Caki2 (cell line): ENCODE measurements at places on chromosomes 16 and 17.
A peak's percentile ranks its signal among the peaks of the same experiment; 100 is the strongest.

GRCh38 chr17:19408346-19408710 lies 2.7 kb upstream of the RNF112 start:
- no peak for DNase-seq

GRCh38 chr17:47120521-47121095 lies 68.5 kb downstream of the CDC27 start:
- no peak for DNase-seq

GRCh38 chr17:59634632-59635541 lies 15.2 kb downstream of the CLTC start:
- no peak for DNase-seq

GRCh38 chr17:17890773-17891759 lies 54.3 kb upstream of the SREBF1 start:
- DNase-seq, result peak; percentile 37

DNA sequence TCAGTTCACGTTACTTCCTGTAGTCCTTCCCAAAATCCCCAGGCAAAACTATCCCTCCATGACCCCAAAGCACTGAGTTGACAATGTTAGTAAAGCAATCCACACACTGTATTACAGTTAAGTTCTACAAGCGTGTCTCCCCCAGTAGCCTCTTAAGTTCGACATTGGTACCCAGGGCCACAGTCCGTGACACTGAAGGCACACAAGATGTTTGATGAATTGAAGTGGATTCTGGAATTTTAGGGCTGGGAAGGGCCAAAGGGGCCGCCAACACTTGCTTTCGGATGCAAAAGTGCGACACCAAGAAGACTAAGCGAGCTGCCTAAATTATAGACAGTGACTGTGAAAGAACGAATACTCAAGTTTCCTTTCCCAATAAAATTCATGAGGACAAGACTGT lies 1.5 kb downstream of the VPS35 start:
- no peak for DNase-seq

- DNase-seq, result no peak
These were observed 8.4 kb downstream of the TSPOAP1 start for GRCh38 chr17:58320163-58320558.

- no peak for DNase-seq
These were observed 16.8 kb upstream of the PLLP start for GRCh38 chr16:57301126-57301817.

DNA sequence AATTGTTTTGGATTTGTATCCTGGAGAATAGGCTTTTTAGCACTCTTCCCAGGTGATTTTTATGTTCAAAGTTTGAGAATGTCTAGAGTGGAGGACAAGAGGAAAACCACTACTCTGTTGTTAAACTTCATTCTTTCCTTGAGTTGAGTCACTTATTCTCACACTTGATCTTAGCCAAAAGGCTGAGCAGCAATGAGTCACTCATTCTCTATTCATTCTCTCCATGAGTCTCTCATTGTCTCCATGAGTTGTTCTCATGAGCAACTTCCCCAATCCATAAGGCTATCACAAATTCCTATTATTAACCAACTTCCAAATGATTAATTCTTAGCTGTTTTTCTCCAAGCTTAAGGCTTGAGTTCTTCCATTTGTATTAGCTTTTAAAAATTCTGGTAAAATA lies 1393.3 kb downstream of the CDH8 start:
- DNase-seq, result no peak

DNA sequence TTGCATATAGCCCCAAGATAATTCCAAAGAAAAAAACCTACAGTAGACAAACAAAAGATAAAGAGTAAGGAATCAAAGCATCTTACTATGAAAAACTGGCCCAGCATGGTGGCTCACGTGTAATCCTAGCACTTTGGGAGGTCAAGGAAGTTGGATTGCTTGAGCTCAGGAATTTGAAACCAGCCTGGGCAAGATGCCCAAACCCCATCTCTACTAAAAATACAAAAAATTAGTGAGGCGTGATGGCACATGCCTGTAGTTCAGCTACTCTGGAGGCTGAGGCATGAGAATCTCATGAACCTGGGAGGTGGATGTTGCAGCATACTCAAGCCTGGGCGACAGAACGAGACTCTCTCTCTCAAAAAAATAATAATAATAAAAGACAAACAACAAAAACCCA lies 764.7 kb upstream of the KIF2B start:
- DNase-seq, result peak; percentile 81

DNA sequence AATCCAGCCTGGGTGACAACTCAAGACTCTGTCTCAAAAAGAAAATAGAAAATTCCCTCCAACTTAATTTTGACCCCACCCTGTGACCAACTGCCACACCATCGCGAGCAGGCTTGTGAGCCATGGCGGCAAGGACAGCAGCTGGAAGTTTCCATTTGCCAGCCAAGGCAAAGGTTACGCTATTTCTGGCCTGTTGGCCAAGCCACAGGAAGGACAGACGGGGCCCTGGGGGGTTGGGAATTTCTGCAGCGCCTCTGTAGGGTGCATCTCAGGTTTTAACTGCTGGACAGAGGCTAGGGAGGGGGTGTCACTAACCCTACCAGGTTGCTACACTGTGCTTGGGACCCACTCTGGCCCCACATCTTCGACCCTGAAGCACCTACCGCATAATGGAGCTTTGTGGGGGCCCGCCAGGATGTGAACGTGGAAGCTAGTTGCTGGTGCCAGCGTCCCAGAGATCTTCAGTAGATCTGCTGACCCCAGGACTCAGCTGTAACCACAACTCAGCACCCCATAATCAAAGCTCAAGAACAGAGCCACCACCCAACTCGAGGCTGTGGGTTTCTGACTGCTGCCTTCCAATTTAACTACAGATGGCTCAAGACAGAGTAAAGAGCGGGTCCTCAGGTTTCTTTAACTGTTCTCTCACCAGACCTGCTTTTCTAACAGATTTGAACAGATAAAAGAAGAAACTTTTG lies 10.9 kb downstream of the KIFC3 start:
- no peak for DNase-seq

- no peak for DNase-seq
These were observed 1107.3 kb upstream of the EEF2KMT start for GRCh38 chr16:6204945-6205344.

- DNase-seq, result no peak
These were observed 13.1 kb downstream of the FMNL1 start for GRCh38 chr17:45234641-45235415.

GRCh38 chr17:15498107-15498506 lies 30.7 kb upstream of the CDRT4 start:
- DNase-seq, result no peak

- no peak for DNase-seq
These were observed 443.2 kb downstream of the XYLT1 start for GRCh38 chr16:17027488-17028129.

DNA sequence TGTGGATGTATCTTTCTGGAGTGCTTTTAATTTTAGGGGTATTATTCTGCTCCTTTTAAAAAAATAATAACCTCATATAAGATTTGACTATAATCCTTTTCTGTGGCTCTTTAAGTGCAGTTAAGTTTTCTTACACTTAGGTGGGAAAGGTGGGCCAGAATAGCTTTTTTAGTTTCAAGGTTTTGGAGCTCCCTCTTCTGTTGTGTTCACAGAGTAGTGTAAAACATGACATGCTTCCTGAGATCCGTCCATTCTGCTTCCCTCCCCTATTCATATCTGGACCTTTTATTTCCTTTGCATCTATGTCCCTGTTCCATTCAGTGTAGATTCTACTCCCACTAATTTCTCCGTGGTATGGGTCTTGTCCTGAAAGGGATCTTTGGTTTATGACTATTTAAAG lies 12.8 kb downstream of the LRRC36 start:
- peak; percentile 18 for DNase-seq

- DNase-seq, result no peak
These were observed 12.9 kb downstream of the IL21R start for GRCh38 chr16:27414788-27415431.

- peak; percentile 25 for DNase-seq
These were observed 38.3 kb upstream of the SMPD3 start for GRCh38 chr16:68486502-68487202.

GRCh38 chr17:69404399-69404798 lies 10.1 kb upstream of the MAP2K6 start:
- DNase-seq, result no peak

- no peak for DNase-seq
These were observed 119.6 kb downstream of the ZFHX3 start for GRCh38 chr16:72928090-72928981.

- DNase-seq, result no peak
These were observed 33.4 kb downstream of the SOX8 start for GRCh38 chr16:1014771-1015495.

- no peak for DNase-seq
These were observed 9.5 kb downstream of the LRRC36 start for GRCh38 chr16:67336116-67336515.

DNA sequence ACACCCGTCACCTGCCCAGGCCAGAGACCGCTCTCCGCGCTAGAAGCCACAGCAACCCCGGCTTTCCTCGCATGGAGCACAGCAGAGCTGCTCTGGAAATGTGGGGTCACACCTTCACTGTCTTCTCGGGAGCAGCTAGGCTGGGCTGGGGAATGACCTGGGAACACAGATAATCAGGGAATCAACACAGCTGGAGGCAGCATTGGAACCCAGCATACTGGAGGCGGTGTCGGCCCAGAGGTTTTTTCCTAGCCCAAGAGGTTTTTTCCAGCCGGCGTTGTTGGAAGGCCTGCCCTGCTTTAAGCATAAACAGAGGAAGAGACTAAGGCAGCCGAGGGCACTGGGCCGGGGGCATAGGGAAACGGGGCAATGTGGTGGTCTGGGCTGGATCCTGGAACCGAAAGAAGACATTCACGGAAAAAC lies 791 bp upstream of the PLD6 start:
- DNase-seq, result no peak

DNA sequence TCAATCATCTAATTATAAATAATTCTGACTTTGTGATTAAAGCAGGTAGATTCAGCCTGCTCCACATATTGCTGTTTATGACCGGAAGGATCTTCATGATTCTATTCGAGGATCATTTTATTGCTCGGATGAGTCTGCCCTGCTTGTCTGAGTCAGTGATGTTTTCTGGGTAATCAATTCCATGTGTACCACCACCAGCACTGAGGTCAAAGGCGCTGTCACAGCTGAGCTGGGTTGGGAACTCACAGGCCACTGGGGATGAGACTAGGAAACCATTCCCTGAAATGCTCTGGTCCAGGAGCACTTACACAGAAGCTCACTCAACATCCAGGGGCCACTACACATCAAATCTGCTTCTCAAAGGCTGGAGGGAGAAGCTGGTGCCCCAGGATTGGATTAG lies 30.4 kb upstream of the ERN1 start:
- no peak for DNase-seq

GRCh38 chr16:27729516-27730304 lies 179.8 kb downstream of the KATNIP start:
- no peak for DNase-seq

GRCh38 chr16:10741844-10742243 lies 1.8 kb upstream of the NUBP1 start:
- no peak for DNase-seq

DNA sequence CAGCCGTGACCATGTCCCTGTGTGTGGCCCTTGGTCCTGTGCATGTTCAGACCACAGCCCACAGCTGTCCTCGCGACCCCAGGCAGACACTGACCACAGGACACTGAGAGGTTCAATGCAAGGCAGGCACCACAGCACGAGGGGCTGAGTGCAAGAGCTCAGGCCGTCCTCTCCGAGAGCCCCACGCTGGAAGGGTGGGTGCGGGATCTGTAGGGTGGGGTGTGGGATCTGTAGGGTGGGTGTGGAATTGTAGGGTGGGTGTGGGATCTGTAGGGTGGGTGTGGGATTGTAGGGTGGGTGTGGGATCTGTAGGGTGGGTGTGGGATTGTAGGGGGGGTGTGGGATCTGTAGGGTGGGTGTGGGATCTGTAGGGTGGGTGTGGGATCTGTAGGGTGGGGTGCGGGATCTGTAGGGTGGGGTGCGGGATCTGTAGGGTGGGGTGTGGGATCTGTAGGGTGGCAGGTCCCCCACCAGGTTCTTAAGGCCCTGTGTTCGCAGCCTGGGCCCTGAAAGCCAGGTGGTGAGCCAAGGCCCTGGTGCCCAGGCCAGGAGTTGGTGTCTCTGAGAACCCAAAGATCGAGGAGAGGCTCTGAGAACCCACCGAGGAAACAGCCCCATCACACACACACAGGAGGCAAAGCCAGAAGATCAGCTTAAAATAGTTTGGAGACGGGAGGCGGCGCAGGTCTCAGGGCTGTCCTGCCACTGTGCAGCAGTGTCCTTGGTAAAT lies 48.2 kb downstream of the METRNL start:
- DNase-seq, result no peak

GRCh38 chr17:58233543-58233942 lies 4.8 kb upstream of the LPO start:
- DNase-seq, result no peak

DNA sequence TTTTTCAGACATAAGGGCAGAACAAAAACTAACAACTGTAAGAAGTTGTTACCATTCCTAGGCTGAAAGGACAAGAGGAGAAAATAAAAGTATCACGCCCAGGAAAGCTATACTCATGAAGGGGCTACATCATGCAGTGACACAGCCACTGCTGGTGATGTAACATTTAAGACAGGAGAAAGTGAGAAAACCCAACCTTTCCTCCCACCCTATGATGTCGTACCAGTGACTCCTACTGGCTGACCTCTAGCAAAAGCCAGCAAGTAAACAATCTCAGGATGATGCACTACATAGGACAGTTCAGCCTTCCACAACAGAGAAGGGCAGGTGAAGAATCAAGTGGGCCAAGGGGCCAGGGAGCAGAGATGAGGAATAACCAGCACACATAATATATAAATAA lies 14.0 kb upstream of the OR1E2 start:
- DNase-seq, result no peak

DNA sequence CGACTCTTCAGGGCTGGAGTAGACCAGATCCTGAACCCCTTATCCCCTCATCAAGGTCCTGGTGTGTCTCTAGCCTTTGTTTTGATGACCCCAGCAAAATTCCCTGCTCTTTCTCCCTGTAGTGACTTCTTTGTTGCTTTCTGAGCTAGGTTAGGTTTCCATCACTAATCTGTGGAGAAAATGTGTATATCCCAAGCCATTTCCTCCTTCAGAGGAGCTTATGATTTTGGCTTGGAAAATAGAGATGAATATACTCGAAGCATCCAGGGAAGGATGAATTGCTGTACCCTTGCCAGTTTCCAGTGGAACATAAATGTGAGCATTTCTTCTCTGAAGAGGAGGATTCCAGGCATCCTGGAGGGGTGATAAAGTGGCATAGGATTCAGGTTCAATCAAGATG lies 55.8 kb downstream of the KSR1 start:
- DNase-seq, result no peak

- DNase-seq, result no peak
These were observed 1906.3 kb downstream of the TP53TG3F start for GRCh38 chr16:35365675-35366074.

- no peak for DNase-seq
These were observed 35.3 kb downstream of the HIC1 start for GRCh38 chr17:2090210-2090641.

- peak; percentile 73 for DNase-seq
These were observed 32.5 kb downstream of the WIPF2 start for GRCh38 chr17:40251576-40251975.

GRCh38 chr16:88516601-88517061 lies 53.6 kb upstream of the ZC3H18 start:
- no peak for DNase-seq
